ENCODE measurements at places on chromosomes 1 and 21.

DNA sequence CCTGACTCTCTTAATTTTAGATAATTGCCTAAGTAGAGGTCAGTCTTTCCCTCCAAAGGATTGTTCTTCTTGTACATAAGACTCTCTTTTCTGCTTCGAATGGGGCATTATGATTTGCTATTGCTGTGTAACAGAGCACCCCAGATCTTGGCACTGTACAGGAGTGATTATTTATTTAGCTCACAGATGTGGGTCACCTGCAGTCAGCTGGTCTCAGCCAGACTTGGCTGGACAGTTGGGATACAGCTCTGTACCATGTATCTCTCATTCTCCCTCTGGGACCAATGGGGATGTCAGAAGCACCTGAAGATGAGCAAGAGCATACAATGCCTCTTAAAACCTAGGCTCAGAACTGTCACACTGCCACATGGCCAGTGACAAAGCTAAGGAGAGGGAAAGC, 23.4 kb upstream of the KCND3 start:
- no peak for DNase-seq

GRCh38 chr1:22323141-22323845, 128.4 kb upstream of the ZBTB40 start:
- DNase-seq = no peak

GRCh38 chr1:232630047-232630893, at the start of gene SIPA1L2:
TSS of gene SIPA1L2 (minus strand) at chr1:232630133. CDS start at chr1:232515339, 114,794 bp downstream.
- peak; percentile 98 for DNase-seq

DNA sequence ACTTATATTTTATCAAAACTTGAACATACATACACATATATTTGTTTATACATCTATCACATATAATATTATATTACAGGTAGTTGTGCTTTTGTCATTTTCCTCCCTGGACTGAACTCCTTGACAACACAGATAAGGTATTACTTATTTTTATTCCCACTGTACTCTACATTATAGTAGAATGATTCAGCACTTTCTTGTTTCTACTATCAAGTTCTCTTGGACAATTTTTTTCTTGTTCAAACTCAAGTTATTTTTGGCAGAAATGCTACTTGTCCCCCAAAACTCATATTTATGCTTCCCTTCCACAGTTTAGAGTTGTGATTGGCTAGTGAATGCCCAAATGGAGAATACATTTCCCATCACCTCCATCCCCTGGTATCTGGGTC, 10.8 kb upstream of the PTPRC start:
- DNase-seq = no peak

- DNase-seq = peak; percentile 26
Observed at GRCh38 chr21:41164981-41165655, 2.8 kb upstream of the BACE2 start.

DNA sequence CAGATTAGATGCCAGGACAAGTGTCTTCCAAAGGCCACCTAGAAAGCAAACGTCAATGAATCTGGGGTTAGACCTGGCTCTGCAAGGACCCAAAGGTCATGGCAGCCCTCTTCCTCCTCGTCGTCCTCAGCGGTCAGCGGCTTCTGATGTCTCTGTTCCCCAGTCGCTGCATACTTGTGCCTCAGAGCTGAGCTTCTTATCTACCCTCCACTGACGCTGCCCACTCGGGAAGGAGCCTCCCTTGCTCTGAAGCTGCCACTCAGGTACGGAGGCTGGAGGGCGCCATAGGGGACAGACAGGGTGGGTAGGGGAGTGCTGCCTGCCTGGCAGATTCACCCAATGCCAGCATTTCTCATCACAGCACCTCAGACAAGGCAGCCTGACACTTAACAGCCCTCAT, 11.4 kb upstream of the UMODL1 start:
- no peak for DNase-seq

- no peak for DNase-seq
Observed at GRCh38 chr21:33975548-33976081, 60.0 kb upstream of the ATP5PO start.

DNA sequence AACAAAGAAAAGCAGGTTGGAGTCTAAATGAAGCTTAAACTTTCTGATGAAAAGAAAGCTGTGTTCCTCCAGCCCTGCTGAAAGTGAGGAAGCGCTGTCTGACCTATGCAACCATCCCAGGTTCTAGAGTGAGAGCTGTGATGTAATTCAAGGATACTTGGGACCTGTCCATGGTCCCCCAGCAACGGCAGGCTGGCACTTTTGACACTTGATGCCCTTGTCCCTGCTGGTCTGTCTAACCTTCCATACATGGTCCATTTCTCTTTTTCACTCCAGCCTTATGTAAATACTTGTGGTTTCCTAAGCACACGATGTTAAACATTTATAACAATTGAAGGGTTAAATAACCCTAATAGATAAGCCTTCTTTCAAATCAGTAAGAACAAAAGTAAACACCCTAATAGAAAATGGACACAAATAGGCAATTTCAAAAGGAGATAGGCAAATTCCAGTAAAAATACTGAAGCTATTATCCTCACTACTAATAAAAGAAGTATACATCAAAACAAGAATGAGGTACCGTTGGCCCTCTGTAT, 17.7 kb upstream of the KDM4A start:
- no peak for DNase-seq

DNA sequence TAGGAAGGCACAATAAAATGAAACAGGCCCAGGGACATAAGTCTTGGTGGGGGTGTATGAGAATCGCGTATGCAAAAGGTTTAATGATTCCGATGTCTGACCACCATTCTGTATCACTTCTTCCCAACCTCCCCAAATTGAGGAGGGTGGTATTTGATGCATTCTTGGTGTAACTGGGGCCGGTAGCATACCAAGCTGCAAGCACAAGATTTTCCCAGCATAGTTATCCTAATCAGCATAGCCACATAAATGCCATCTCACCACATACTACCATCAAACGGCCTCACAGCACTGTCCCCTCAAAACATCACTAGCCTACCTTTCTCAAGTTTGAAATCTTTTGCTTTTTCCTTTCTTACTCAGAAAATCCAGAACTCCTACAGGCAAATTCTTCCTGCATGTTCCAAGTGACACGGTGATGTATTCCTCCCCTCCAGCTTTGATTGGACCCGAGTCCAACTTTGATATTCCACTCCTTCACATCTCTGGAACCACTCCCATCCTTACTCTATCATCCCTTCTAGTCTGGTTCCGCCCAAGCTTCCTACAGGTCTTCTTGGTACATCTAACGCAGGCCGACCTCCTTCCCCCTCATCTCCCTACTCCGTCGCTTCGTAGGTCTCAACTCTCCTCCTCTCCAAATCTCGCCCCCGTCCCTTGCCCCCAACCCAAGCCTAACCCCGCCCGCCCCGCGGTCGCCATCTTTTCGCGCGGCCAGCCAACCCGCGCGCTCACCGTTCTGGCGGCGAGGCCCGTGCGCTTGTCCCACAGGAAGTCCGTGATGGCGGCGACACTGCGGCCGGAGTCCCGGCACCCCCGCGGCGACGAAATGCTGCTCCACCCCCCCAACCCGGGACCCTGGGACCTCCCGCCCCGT, 600 bp downstream of the CLK2 start:
- DNase-seq = no peak
